ENCODE measurements at places on chromosomes 2 and 18.

GRCh38 chr2:43424262-43425207 lies 171.3 kb downstream of the THADA start:
- no peak for DNase-seq

- DNase-seq = no peak
Measured at GRCh38 chr2:154195644-154196195, 324.0 kb downstream of the GALNT13 start.

GRCh38 chr2:107988108-107988507 lies 1.8 kb downstream of the SLC5A7 start:
- DNase-seq = no peak

GRCh38 chr2:181352158-181352557 lies 105.0 kb upstream of the ITGA4 start:
- no peak for DNase-seq

DNA sequence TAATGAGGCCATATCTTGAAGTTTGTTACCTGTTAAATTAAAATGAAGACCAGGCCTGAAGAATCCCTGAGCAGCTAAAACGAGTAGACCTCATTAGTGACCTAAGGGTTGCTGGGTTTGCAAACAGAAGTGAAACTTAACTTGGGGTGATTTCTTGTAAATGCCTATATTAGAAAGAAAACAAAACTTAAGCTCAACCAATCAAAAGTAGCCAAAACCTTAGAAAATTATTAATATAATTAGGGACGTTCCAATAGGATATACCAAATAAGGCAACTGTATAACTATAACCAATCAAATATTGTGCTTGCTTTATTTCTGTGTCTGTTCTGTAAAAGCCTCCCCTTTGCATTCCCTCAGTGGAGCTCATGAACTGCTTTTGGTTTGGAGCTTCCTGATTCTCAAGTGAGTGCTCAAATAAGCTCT lies 137.9 kb upstream of the VRK2 start:
- no peak for DNase-seq

GRCh38 chr18:8952769-8953760 lies 149.4 kb upstream of the NDUFV2 start:
- DNase-seq = no peak

DNA sequence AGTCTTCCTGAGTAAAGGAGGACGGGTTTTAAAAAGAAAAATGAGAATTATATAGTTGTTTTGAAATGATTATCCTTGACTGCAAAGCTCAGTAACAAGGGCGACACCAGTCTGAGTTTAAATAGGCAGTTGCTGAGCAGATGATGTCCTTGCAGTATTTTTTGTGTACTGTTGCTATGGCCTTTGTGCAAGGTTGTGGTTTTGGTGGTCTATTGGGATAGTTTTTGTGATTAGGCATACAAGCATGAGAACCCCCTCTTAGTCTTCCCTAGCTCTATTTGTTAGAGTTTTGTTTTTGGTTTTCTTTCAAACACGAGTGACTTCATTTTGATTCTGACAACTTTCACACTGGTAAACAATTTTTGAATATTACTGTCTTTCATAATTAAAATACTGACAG lies 64.1 kb downstream of the TAF4B start:
- DNase-seq = no peak

GRCh38 chr2:47992671-47993070 lies 86.4 kb upstream of the FBXO11 start:
- DNase-seq = no peak

- DNase-seq = no peak
Measured at GRCh38 chr2:127614731-127615130, 31.2 kb upstream of the GPR17 start.

GRCh38 chr2:107529146-107529545 lies 297.5 kb upstream of the RGPD4 start:
- DNase-seq = peak; percentile 19

- no peak for DNase-seq
Measured at GRCh38 chr2:127733816-127734537, 32.7 kb downstream of the SFT2D3 start.

DNA sequence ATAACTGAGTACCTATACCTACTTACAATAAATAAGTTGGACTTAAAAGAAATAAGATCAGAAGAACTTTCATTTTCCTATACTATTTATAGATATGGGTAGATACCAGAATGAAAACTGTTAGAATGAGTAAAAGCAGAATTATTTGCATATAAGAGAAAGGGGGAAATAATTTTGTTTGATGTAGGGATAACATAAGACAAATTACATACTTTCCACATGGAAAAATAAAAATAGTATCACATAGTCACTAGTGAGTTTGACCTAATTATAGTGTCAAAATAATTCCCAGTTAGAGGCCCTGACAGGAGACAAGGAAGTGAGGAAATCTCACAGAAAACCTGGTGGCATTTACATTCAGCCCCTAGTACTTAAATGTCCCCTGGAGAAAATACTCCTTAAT lies 28.6 kb downstream of the KCMF1 start:
- DNase-seq = no peak

DNA sequence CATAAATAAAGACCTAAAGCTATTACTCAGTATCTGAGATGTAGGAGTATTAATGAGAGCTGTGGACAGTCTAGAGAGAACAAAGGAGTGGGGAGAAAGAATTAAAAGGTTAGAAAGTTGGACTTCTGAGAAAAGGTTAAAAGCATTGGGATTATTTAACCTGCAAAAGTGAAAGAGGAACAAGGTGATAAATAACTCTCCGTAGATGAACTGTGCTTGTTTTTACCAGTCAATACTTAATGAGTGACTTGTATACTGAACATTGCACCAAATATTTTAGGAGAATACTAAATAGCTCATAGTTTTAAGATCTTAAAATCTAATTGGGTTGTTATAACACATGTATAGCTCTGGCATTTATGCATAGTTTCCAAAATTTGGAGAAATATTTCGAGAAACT lies 137.5 kb downstream of the GPD2 start:
- no peak for DNase-seq

DNA sequence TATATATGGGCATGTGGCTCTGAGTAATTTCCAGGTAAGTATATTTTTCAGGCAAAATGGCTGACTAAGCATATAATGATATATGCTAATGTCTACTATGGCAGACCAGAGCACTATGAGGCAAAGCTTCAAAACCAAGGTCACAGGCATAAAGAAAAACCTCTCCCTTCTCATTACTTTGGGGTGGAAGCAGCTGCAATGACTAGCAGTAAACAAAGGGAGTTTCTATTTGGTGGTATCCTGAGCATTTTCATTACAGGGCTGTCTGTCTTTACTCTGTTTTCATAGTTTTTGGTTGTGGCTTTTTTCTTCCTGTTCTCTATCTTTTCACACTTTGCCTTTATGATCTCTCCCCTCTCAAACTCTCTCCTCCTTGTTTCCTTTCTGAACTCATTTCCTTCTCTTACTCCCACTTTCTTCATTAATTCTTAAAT lies 15.6 kb downstream of the PDE6D start:
- no peak for DNase-seq

GRCh38 chr18:50654211-50654610 lies 94.3 kb downstream of the MAPK4 start:
- no peak for DNase-seq

GRCh38 chr18:76380127-76380729 lies 114.8 kb downstream of the ZNF516 start:
- DNase-seq = no peak

- DNase-seq = peak; percentile 63
Measured at GRCh38 chr18:74654638-74655037, 57.0 kb downstream of the ZNF407 start.

- DNase-seq = no peak
Measured at GRCh38 chr2:145289946-145290345, 770.0 kb upstream of the ZEB2 start.

DNA sequence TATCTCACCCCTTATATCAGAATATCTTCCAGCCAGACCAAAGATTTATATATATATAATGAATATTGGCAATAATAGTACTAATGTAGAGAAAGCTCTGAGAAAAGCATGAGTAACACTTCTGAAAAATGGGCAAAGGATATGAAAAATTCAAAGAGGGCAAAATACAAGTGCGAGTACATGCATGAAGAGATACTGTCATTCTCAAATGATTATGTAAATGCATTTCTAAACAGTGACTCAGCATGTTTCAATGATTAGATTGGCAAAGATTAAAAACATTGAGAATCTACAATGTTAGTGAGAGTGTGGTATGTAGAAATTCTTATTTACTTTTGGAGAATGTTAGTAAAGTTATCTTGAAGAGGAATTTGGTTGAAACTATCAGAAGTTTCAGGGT lies 118.3 kb upstream of the NEDD4L start:
- DNase-seq = no peak
